HS-5 (cell line): ENCODE measurements at places on chromosomes 13 and 19.

DNA sequence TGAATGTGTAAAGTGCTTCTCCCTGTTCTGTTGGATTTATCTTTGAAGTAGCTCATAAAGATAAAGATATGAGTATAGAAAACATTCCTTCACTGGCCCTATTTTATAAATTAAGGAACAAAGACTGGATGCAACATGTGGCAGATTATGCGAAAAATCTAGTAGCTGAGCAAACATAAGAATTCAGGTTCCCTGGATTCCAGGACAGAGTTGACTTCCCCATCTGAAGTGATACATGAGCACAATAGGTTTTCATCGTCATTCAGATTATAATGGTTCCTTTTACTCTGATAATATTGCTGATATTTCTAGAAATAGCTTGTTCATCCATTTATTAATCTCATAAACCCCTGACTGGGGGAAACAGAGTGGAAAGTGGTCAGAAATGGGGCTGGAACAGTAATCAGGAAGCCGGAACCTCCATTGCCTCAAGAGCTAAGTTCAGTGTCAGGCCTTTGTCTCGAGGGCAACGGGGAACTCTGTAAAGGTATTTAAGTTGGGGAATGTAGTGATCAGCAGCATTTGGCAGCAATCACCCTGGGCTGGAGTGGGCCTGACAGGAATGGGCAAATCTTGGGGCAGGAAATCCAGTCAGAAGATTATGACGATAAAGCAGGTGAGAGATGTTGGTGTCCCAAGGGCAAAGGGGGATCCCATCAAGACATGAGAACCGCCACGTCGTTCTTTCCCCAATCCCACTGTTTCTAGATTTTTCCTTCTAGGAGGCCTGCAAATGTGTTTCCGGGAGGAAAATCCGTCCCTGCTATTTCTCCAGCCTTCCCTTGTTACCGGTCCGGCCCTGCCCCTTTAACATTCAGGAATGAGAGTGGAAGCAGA lies 232.5 kb upstream of the SERP2 start:
- DNase-seq: no peak

DNA sequence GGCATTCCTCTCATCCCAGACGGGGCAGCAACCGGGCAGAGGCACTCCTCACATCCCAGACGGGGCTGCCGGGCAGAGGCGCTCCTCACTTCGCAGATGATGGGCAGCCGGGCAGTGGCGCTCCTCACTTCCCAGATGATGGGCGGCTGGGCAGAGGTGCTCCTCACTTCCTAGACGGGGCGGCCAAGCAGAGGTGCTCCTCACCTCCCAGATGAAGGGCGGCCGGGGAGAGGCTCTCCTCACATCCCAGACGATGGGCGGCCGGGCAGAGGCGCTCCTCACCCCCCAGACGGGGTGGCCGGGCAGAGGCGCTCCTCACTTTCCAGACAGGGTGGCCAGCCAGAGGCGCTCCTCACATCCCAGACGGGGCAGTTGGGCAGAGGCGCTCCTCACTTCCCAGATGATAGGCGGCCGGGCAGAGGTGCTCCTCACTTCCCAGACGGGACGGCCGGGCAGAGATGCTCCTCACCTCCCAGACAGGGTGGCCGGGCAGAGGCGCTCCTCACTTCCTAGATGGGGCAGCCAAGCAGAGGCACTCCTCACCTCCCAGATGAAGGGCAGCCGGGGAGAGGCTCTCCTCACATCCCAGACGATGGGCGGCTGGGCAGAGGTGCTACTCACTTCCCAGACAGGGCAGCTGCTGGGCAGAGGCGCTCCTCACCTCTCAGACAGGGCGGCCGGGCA lies 68.9 kb downstream of the ZNF708 start:
- no peak for DNase-seq

GRCh38 chr19:15199661-15200552 lies 888 bp downstream of the NOTCH3 start:
- DNase-seq: no peak

GRCh38 chr13:44048326-44048725 lies 168.6 kb downstream of the LACC1 start:
- DNase-seq: no peak

DNA sequence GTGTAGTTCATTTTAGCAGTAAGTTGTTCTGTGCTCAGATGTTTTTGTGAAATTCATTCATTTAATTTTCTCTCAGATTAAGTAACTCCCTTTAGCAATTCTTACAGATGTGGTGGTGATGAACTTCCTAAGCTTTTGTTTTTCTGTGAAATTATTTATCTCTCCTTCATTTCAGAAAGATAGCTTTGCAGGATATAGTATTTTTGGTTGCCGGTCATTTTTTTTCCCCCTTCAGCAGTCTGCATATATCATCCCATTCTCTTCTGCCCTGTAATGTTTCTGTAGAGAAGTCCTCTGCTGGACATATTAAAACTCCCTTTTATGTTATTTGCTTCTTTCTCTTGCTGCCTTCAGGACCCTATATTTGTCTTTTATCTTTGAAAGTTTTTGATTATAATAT lies 470.2 kb downstream of the PCDH9 start:
- DNase-seq: no peak

DNA sequence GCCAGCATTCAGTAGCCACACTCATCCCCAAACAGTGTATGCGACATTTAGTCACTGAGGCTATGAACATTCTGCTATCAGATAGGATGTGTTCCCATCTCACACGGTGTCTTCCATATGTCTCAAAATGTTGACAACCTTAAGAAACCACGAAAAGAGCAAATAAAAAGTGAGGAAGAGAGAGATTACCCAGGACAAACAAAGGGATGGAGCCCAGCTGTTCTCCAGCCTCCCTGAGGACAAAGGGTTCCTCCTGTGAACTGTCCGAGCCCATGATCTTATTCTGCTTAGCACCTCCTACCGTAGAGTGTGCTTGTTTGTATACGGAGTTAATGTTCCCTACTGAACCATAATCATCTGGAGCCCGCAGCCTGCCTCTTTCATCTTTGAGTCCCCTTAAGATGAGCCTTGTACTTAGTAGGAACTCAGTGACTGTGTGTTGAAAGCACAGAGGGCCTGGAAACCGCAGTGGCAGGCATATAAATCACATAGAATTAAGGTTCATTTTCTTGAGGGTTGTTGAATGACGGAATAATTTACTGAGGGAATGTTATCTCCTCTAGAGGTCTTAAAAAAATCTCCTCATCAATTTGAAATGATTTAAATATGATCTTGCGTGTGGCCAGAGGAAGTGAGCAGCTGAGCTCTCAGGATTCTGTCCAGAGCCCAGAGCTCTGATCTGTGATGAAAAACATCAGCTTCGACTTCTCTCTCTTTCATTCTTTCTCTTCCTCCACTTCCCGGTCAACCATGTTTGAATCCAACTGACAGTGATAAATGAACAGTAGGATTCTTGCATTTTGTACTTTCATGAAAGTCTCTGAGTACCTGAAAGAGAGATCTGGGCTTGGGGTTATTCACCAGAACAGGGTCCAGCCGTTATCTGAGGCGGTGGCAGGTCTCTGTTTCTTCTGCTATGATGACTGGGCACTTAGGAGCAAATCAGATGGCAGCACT lies 200.5 kb downstream of the KLF5 start:
- no peak for DNase-seq

DNA sequence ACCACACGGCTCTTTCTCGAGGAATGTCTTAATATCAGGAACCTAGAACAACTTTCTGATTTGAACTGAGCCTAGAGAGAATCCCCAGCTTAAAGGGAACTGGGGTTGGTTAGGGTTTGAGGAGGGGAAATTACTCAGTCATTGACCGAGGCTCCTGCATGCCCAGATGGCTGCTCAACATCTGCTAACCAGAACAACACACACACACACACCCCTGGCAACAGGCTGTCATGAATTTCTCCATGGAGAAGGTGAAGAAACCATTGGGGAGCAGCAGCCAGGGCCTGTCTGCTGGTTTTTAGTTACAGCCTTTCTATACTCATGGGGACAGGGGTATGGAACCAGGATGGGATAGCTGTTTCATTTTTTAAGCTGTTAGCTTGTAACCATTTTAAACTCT lies 5.2 kb downstream of the MTUS2 start:
- no peak for DNase-seq

DNA sequence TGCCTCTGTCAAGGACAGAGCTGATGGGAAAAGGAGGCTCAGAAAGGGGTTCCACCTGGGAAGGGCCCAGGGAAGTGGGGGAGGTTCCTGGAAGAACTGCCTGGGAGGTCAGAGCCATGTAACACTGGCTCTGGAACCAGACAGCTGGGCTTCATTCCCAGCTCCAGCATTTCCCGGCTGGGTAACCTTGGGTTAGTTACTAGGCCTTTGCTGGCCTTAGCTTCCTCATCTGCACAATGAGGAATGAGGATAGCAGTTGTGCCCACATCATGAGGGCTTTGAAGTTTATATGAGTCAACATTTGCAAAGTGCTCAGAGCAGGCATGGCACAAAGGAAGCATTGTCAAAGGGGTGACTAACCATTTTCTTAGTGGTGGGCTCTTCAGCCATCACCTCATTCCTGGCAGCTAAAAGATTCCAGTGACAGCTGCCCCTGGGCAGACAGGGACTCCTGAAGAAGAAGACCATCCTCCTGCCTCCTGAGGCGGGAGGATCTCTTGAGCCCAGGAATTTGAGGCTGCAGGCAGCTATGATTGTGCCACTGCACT lies 1.7 kb upstream of the DNAJB1 start:
- peak; percentile 70 for DNase-seq

DNA sequence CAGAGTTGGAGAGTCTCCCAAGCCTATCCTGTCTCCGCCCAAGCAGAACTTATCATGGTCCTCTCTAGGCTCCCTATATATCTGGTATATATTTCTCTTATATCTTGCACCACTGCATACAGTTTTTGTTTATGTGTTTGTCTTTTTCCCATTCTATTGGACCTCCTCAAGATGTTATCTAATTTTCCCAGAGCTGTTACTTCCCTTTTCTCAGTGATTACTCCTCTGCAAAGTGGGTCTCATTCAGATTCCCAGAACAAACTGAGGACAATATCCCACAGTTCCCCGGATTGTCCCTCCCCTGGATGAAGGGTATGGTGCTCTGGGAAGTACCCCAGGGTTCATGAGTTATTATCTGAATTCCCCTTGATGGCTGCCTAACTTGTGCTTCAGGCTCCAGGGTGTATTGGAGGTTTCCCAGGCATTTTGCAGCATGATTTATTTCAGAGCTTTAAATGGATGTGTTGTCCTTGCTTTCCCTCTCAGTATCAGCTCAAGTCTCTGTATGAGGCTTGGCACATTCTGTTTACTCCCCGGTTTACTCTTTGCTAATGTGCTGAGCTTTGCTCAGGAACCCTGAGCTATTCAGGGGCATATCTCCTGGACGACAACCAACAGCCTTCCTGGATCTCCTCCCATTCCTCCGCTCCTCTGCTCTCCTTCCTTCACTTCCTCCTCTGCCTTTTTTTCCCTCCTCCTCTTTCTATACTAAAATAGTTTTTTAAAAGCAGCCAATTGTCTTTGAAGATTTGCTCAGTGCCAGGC lies 329.3 kb downstream of the SPRY2 start:
- DNase-seq: no peak

- no peak for DNase-seq
Observed at GRCh38 chr13:50344717-50345116, 329.5 kb downstream of the KCNRG start.

DNA sequence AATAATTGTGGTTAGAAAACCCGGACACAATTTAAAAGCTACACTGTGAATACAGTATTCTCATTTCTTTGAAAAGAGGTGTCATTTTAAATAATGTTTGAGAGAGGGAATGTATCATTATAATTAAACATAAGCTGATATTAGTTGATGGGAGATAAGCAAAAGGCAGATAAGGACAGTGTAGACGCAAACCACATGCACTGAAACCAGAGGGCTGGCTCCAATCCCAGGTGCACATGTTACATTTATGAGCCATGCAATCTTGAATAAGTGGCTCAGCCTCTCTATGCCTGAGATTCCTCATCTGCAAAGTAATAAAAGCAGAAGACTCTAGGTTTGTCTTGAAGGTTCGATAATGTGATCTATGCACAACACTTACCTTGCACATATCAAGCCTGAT lies 238.7 kb downstream of the EFNB2 start:
- DNase-seq: no peak

GRCh38 chr19:4768934-4769777 lies 22.4 kb upstream of the FEM1A start:
- peak; percentile 8 for DNase-seq

DNA sequence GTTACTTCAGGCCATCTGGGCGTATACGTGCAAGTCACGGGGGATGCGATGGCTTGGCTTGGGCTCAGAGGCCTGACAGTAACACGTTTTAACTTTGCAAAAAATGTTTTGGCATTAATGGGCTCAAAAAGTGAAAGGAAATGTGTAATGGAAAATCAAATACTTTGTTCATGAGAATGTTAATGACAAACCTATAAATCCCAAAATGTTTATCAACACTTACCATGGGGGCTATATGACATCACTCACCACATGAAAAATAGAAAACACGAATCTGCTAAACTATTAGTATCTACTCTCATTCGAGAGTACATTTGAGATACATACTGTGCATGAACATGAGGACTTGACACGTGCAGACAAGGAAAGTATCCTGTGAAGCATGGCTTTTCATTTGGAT lies 91.7 kb downstream of the FAM216B start:
- DNase-seq: no peak

- DNase-seq: no peak
Observed at GRCh38 chr13:20441879-20442278, 83.8 kb downstream of the CRYL1 start.

DNA sequence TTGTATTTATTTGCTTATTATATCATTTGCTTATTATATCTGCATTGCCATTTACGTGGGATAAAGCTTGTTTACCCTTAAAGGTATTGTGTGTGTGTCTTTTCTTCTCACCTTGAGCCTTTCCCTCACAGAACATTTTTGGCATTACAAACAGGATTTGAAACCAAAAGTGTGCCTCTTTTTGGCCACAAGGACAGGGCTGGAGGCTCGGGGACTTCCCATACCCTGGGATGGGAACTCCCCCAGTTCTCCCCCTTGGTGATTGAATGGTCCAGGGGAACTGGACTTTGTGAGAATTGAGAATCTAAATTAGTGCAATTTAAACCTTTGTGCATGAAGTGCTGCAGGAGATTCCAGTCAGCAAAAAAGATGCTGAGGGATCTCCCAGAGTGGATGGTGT lies 2.4 kb upstream of the ZNF506 start:
- DNase-seq: no peak

DNA sequence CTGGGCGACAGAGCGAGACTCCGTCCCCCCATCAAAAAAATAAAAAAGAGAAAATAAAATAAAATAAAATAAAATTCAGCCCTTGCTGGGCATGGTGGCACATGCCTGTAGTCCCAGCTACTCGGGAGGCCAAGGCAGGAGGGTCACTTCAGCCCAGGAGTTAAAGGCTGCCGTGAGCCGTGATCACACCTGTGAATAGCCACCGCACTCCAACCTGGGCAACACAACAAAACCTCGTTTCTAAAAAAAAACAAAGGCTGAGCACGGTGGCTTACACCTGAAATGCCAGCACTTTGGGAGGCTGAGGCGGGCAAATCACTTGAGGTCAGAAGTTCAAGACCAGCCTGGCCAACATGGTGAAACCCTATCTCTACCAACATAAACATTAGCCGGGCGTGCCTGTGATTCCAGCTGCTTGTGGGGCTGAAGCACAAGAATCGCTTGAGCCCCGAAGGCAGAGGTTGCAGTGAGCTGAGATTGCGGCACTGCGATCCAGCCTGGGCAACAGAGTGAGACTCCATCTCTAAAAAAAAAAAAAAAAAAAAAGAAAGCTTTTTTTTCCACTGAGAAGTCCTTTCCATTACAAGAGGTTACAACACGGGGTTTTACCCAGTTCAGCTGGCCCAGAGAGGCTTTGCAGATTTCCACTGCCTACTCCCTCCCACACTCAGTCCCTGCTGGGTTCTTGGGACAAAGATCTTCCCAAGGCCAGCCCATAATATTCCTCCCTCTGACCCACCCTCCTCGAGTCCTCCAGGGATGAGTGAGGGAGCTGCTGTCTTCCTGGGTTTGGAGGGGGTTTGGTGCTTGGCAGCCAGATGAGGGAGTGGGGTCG lies 6.4 kb downstream of the ANGPTL4 start:
- no peak for DNase-seq
